ENCODE measurements at places on chromosomes 3 and 15.
A peak's percentile ranks its signal among the peaks of the same experiment; 100 is the strongest.

DNA sequence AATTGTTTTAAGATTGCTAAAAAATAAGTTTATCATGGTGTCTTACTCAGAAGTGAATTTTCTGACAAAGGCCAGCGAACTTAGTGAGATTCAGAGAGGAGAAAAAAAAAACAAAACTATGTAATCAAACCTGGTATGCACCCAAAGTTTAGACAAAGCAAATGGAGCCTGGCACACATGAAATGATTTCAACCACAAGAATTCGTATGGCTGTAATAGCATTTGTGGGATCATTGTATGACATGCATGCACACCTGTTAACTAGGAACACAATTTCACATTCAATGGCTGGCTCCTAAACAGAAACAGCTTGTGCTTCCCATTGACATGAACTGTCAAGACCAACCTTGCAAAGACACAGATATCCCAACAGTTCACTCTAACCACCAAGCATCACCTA, 94.6 kb downstream of the ZIC4 start:
- no peak for DNase-seq

- DNase-seq: peak; percentile 89
Measured at GRCh38 chr3:129121792-129122411, at the start of gene RAB43. Gene RAB43 (minus strand): TSS chr3:129121804. CDS start chr3:129121489, 315 bp downstream.

GRCh38 chr15:50815958-50816590, 50.6 kb upstream of the SPPL2A start:
- no peak for DNase-seq

- no peak for DNase-seq
Measured at GRCh38 chr15:90585863-90586262, 56.1 kb downstream of the CRTC3 start.
